Stimulated activated naive CD4-positive, alpha-beta T cell treated with Interleukin-2 at 50 U/mL for 16 hours (primary cell): ENCODE measurements at places on chromosomes 4 and X.

DNA sequence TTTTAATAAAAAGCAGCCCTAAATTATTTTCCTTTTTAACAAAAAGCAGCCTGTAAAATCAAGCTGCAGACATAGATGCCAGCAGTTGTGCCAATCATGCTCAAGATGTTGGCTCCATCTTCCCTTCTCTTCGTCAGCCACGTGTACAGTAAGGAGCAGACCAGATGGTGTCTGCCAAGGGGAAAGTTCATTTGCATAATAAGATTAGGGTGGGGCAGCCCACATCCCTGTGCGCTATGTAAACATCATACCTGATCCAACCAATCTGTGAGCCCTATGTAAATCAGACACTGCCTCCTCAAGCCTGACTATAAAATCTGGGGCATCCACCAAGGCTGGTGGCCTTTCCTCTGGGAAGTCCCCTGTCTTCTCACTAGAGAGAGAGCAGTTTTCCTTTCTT is 23.1 kb upstream of the C1GALT1C1 start:
- no peak for DNase-seq

- peak; percentile 39 for DNase-seq
Measured at GRCh38 chrX:152926279-152926678, 28.4 kb downstream of the ZNF185 start.

DNA sequence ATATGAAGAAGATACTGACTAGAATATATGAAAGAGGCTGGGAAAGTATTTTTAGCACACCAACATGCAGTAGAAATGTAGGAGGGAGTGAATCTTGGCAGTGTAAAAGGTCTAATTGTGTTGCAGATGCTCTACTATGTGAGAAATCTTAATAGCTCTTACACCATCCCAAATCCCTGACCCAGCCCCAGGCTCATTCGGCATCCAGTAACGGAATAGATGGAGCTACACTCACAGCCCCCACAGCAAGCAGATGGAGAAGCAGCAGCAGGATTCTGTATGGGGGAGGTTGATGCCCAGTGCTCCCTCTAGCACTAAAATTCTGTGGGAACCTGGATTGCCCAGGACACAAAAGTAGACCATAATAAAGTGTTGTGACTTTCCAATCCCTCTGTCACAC is 153.2 kb upstream of the PRDX4 start:
- DNase-seq = no peak

DNA sequence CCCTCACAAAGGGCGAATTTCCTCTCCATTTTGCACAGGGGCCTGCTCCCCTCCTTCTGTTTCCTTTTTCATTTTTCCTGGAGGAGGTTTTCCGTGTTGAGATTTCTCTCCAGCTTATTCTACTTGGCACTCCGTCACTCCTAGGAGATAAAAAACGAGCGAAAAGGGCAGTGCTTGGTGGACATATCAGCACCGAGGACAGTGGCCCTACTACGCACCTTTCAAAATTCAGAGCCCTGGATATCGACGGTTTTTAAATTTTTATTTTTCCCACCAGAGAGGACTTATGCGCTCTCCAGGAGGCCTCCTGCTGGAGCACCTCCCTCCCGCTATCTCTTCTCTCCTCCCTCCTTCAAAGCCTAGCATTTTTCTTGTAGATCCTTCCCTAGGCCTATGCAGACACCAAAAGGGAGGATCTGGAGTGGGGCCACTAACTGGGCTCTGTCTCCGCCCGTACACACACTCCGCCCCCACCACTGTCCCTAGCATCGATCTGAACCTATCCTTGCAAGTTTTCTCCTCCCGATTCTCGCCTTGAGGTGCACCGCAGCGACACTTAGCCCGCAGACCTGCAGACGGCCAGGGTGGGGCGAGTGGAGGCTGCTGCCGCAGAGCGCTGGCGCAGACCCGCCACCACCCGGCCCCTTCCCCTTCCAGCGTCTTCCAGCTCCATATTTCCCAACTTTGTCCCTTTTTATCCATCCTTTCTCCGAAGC is 8.5 kb upstream of the TCEAL9 start:
- no peak for DNase-seq

DNA sequence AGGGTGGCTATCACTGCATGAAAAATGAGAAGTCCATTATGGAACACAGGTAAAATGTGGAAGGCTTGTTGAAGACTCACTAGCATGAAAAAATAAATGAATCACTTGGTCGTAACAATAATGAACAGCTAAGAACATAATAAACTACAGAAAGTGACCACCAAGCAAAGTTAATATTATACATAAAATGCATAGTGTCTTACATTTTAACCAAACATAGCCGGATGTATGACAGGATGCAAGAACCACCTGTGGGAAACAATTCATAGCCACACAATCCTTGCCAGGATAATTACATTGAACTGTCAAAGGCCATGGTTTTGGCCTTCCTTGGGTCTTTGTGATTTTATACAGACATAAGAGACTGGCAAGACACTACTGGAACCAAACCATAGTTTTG is 81.9 kb upstream of the ATXN3L start:
- DNase-seq = no peak
